ENCODE measurements at places on chromosomes 4 and X.

- no peak for DNase-seq
Measured at GRCh38 chrX:48617542-48618340, 20.4 kb downstream of the WDR13 start.

GRCh38 chr4:181504924-181505323 is 738.3 kb upstream of the TENM3 start:
- no peak for DNase-seq

DNA sequence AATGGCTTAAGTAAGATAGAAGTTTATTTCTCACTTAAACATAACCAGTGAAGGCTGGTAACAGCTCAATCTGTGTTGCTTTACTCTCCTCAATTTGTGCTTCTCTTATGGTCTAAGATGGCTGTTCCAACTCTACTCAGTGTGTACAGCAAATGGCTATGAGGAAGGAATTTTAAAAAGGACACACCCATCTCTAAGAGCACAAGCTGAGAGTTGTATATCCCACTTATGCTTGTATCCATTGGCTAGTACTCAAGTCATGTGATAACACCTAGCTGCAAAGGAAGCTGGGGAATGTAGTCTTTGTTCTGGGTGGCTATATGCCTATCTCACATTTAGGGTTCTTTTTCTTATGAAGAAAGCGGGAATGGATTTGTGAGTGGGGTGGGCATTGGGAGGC is 63.3 kb downstream of the GPAT3 start:
- DNase-seq = no peak

- DNase-seq = no peak
Measured at GRCh38 chr4:139329665-139330200, 27.5 kb upstream of the NDUFC1 start.

DNA sequence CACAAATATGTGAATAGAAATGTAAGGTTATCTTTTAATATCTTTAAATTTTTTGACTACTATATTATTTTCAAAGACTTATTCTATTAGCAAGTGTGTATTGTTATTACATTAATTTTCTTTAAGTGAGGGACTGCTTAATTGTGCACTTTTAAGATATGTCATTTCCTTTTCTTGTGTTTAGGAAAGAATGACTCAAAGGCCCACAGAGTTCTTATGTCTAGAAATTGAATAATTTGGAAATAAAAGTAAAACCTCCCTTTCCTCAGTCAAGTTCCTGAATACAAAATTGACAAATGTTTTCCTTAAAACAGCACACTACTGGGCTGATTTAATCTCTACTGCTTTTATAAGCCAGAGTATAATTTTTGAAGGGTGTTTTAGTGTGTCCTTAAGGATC is 169.7 kb downstream of the TMEM47 start:
- no peak for DNase-seq

- no peak for DNase-seq
Measured at GRCh38 chrX:41661366-41662095, 27.2 kb upstream of the GPR34 start.

- no peak for DNase-seq
Measured at GRCh38 chr4:5615496-5616075, 92.8 kb downstream of the EVC2 start.

DNA sequence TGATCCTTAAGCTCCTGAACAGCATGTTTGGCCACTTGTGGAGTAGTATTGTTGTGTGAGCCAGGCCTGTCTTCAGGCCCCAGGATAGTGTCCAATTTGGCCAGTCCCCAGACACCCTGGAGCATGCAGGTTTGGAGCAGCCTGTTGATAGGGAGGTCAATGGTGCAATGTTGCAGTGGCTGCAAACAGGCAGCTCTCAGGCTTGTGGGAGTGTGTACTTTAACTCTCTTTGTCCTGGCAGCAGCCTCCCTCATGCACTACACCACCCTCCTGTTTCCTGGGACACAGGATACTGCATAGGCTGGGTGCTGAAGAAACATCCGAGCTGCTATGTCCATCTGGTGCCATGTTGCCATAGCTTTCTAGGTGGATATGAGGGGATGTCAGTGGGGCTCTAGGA is 24.0 kb downstream of the TECRL start:
- no peak for DNase-seq

GRCh38 chr4:153004081-153004850 is 68.1 kb downstream of the FHDC1 start:
- no peak for DNase-seq

Measured in stimulated activated CD8-positive, alpha-beta memory T cell treated with anti-CD3 and anti-CD28 coated beads, Interleukin-4, amount 100 ng/mL, for 4 hours (primary cell).